Head of caudate nucleus (tissue), 42 donors: ENCODE measurements at places on chromosomes 12 and 14.

GRCh38 chr14:91142214-91142668 lies 28.4 kb downstream of the DGLUCY start:
- no peak for DNase-seq

DNA sequence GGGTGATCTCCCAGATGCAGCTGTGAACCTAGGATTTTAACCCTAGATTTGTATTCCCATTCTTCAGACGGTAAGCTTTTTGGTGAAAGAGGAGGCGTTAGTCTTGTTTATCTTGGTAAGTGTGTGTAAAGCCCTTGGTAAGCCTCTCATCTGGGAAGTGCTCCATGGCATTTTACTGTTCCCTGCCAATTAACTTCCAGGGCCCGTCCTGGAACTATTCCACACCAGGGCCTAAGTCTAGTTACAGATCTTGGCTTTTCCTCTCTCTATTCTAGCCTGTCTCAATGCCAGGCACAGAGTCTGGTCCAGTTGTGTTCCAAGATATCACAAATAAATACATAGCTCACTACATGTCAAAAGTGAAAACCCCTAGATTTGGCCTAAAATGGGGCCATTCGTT lies 42.4 kb downstream of the YEATS4 start:
- DNase-seq = no peak

GRCh38 chr14:24443053-24443665 lies 583 bp upstream of the SDR39U1 start:
- no peak for DNase-seq

GRCh38 chr14:99626041-99626648 lies 18.8 kb upstream of the HHIPL1 start:
- no peak for DNase-seq

- DNase-seq = no peak
Observed at GRCh38 chr14:99708449-99708848, 24.4 kb downstream of the CYP46A1 start.

- DNase-seq = no peak
Observed at GRCh38 chr14:80313806-80314205, 102.5 kb upstream of the DIO2 start.

- DNase-seq = no peak
Observed at GRCh38 chr12:23708185-23708837, 241.2 kb downstream of the SOX5 start.

GRCh38 chr12:89797436-89797835 lies 88.8 kb upstream of the ATP2B1 start:
- DNase-seq = no peak

DNA sequence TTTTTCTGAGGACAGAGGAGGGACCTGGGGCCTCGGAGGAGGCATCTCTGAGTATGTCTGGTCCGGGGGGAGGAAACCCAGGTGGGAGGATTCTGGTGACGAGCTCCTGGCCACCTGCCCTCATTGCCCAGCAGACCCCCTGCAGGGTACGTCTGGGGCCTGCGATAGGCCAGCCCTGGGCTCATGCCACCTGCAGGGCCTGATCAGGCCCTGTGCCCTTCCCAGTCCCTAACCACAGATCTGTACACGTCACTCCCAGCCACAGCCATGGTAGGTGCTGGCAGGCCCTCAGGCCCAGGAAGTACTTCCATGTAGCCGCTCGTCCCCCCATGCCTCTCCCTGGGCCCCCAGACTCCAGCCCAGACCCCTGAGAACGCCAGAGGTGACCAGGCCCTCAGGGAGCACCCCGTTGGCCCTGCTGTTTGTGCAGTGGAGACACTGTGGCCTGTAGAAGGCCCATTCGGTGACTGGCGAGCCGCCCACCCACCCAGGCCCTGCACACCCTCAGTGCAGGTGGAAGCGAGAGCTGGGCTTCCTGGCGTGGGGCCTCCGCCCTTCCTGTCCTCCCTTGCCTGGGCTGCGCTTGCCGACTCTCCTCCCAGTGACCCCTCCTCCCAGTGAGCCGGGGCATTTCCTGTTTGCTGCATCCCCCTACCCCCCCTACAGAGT lies 5.7 kb downstream of the INF2 start:
- DNase-seq = no peak
